Urothelium cell line (cell line): ENCODE measurements at places on chromosomes 7 and 10.

- DNase-seq: no peak
Measured at GRCh38 chr7:108164342-108164741, 34.2 kb upstream of the LAMB4 start.

DNA sequence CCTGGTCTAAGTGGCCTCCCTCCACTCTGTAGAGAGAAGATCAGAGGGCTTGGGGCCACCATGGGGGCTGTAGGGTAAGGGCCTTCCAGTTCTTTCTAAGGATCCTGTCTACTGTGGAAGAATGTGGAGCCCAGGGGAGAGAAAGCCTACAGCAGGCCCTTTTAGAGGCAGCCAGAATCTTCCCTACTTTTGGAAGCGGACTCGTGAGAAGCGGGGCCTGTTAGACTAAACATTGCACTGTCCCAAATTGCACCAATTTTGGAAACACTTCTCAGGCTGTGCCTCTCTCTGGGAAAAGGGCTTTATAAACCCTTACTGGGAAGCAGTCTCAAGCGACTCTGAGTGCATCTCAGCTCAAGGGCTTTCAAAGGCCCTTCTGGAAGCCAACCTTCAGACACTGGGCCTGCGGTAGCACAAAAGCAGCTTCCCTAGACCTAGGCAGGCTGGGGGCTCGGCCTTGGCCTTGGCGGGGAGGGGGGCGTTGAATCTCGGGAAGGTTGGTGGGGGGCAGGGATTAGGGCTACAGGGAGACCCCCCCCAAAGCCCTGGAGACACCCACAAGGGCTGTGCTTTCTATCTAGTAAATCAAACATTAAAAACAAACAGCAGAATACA, 298.1 kb downstream of the GFRA1 start:
- no peak for DNase-seq

DNA sequence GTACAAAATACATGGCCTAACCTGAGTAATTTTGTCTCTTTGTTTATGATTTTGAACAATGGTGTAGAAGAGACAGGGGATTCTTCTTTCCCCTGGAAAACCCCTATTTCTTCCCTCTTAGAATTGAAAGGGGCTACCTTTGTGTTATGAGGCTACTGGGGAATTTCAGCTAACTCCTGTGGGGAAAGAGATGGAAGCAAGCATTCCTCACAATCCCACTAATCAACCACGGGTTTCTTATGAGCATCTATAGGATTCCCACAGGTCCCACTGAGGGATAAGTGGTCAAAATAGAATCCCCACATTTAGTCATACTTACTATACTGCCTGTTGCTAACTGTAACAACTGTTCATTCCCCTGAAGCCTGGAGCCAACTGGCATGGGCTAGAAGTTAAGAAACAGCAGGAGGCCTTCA, 32.2 kb upstream of the ITGB8 start:
- DNase-seq: no peak

DNA sequence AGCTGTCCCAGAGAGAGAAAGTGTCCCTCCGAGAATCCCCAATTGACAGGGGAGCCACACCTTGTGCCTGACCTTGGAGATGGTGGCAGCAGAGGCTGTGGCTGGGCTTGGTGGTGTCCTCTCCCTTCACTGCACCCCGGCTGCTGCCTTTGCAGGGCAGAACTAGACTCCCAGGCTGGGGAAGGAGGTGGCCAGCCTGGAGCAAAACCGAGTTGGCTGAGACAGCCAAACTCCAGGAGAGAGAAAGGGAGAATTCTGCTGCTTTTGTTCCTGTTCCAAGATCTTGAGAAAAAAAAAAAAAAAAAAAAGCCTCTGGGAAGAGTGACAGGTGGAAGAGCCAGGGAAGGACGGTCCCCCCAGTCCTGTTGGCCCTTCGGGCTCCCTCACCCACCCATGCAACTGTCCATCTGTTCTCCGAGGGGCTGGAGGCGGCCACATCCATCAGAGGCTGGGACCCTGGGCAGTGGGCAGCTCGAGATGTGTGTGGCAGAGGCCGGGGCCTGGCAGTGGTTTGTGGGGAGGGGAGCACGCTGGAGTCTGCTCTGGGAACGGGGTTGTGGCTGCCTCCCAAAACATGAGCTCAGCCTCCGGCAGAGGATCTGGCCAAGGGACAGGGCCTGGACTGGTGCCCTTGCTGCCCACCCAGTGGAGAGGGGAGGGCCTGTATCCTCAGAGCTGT, 35.5 kb downstream of the CLIP2 start:
- DNase-seq: no peak

DNA sequence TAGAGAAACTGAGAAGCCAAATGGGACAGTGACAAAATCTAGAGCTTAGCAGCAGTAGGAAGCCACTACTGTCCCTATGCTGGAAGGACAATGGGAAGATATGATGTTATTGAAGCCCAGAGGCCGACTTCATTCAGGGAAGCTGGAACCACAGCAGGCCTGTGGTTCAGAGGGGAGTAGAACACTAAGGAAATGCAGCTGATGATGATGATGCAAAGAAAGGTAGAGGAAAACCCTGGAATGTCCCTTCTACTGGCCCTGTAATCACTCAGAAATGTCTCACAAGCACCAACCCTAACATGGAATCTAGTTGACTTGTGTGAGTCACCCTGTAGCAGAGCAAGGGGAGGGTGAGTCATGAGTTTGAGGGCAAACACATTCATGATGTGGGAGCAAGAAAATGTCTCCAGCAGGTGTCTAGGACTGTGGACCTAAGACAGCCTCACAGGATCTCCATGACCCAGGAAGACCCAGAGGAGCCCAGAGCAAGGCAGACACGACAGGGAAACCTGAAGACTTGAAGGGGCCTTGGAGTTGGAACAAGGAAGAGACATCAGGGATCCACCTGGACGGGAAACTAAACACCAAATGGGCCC, 37.0 kb upstream of the LRRC17 start:
- peak; percentile 96 for DNase-seq

DNA sequence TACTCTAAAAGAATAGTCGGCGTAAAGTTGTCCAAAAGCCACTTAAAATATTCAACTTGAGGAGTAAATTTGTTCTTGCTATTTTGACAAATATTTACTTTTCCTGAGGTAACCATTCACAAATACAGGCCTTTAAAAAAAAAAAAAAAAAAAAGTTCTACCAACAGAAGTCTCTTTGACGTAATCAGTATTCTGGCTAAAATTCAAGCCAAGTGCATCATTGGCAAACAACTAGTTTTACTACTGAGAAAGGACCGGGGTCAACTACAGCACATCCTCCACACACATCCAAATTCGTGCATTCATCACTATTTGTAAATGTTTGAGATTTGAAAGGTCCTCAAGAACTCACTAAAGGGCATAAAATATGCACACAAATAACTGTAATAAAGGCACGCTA, 2.0 kb downstream of the OAT start:
- no peak for DNase-seq
